ENCODE measurements at places on chromosomes 1 and 21. TPM values are rescaled to one million over a fixed set of nuclear protein-coding genes. Genes with fewer than 3 reads are reported as not detected.

DNA sequence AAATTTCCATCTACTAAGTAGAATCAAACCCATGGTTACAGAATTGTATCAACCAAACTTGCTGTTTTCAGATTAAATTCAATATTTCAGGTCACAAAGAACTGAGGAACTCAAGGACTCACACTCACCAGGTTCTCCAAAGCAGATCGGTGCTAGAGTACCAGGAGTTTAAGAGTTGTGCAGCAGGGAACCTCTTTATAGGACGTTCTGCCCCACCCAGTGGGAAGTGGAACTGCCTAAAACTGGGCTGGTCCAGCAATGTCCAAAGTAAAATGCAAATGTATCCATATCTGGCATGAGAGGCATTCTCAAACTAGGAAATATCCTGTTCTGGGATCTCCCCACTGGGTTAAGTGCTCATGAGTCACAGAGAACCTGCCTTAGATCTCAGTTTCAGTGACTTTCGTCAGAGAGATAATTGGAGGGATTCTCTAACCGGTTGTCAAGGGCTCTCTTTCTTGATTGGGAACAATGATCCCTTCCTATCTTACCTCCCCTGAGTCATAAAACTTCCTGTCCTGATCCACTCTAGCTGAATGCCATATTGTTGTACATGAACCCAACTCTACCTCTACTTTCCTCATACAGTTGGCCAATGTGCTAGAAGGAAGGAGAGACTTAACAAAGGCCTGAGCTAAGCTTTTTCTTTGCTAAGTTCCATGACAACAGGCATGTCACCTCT, at the start of gene SPRR2D:
TSS of gene SPRR2D (minus strand) at position 171 of the 682 bp plus-strand sequence. CDS start 774 bp downstream, outside the sequence.
- no peak within 1 kb of the TSS for H3K4me3 ChIP-seq
- peaks cover 24% of the 10 kb centered on the region for H3K27me3 ChIP-seq
- H3K27ac ChIP-seq, result no peak within 1 kb of the TSS
- no peak for DNase-seq
- no peaks in the 10 kb centered on the region for H3K36me3 ChIP-seq

Gene OR2L8
- not detected for total RNA-seq

Gene LDLRAD2
- total RNA-seq, result 0.55 TPM

DNA sequence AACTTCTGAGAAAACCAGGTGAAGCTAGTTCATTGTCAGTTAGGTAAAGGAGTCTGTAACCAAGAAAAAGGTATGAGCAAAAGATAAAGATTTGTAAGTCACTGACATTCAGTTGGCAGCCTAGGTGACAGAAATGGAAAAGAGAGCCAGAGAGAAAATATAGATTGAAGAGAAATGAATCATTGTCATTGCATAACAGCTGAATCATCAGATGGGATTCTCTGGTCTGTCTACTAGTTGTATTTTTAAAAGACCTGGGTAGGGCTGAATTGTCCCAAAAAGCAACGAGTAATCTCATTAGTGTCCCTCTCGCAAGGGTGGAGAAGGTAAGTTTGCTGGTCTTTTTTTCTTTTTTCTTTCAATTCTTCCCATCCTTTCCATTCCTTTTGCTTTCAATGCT, 36.6 kb downstream of the PTGS2 start:
- no peaks in the 10 kb centered on the region for H3K4me1 ChIP-seq
- H3K27ac ChIP-seq, result no peak overlapping the region
- DNase-seq, result no peak

DNA sequence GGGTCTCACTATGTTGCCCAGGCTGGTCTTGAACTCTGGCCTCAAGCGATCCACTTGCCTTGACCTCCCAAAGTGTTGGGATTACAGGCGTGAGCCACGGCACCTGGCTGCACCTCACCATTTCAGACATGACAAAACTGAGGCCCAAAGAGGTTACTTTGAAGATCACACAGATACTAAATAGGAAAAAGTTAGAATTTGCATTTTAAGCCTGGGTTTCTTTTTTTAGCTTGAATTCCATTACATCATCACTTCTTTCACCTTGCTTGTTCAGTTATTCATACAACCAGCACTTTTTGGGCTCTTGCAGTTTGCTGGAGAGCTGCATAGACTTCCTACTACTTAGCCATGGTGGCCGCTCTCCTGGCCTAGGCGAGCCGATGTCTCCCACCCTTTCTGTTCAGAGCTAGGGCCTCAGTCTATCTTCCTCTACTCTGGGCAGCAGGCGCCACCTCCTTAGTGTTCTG, 16.3 kb upstream of the CD2 start:
- peaks cover 8% of the 10 kb centered on the region for H3K4me1 ChIP-seq
- H3K4me3 ChIP-seq, result no peak overlapping the region
- no peak overlapping the region for H3K27ac ChIP-seq
- peaks cover 2% of the 10 kb centered on the region for H3K36me3 ChIP-seq

DNA sequence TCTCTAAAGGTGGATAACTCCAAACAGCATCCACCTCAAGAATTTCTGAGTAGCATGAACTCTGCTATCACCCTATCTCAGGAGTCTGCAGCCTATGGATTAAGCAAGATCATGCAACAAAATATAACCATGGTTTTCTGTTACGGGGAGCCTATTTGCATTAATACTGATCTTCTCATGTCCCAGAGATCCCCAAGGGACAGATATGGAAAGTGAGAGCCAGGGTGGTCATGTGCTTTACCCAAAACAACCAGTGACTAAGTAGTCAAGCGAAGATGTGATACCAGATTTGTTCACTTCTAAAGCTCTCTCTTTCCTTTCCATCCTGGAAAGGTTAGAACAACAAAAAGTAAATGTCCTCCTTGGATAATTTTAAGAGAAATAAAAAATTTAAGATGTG, 125.1 kb downstream of the PRRX1 start:
- no peaks in the 10 kb centered on the region for H3K4me1 ChIP-seq
- no peak for DNase-seq
- H3K4me3 ChIP-seq, result no peak overlapping the region
- no peak overlapping the region for H3K27ac ChIP-seq
- H3K27me3 ChIP-seq, result no peaks in the 10 kb centered on the region

GRCh38 chr1:209651138-209651587, 1.1 kb downstream of the LAMB3 start:
- no peaks in the 10 kb centered on the region for H3K4me1 ChIP-seq
- no peak overlapping the region for H3K4me3 ChIP-seq
- no peak overlapping the region for H3K27ac ChIP-seq
- H3K27me3 ChIP-seq, result no peaks in the 10 kb centered on the region
- DNase-seq, result no peak
- no peaks in the 10 kb centered on the region for H3K36me3 ChIP-seq

Gene CFAP45
- total RNA-seq, result not detected

- DNase-seq, result no peak
- peaks cover 33% of the 10 kb centered on the region for H3K4me1 ChIP-seq
- no peak overlapping the region for H3K27ac ChIP-seq
- H3K27me3 ChIP-seq, result no peaks in the 10 kb centered on the region
- peaks cover 4% of the 10 kb centered on the region for H3K36me3 ChIP-seq
Measured at GRCh38 chr1:192529031-192529755, 46.4 kb upstream of the RGS1 start.

Gene SPATA46
- total RNA-seq, result not detected

DNA sequence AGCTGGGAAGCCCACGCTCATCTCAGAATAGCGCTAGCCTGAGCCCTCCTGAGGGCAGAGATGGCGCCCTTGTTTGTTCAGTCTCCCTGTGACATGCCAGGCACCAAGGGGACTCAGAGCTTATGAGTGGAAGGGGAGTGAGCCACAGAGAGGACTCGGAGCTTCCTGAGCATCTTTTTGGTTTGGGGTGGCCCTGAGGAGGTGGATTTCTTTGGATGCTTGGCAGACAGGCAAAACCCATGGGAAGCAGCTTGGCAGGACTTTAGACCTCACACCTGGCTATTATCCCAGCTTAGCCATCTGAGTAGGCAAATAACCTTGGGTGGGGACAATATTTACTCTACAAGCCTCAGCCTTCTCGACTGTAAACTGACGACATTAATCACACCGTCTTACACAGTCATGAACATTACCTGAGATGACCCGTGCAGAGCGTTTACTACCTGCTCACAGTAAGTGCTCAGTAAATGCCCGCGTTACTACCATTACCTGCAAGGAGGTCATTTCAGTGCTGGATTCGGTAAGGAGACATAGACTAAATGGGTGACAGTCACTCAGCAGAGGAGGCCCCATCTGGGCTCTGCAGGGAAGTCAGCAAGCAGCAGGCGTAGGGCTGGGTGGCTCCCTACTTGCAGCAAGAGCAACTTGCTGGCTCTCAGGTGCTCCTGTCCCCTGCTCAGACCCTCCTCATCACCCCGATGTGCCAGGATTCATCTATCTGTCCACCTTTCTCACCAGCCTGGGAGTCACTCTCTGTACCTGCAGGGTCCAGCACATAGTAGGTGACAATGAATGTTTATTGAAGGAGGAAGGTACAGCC, 54.9 kb downstream of the KLHDC7A start:
- H3K27me3 ChIP-seq, result peaks cover 74% of the 10 kb centered on the region
- H3K4me1 ChIP-seq, result no peaks in the 10 kb centered on the region
- DNase-seq, result no peak
- no peak overlapping the region for H3K4me3 ChIP-seq
- H3K27ac ChIP-seq, result no peak overlapping the region

DNA sequence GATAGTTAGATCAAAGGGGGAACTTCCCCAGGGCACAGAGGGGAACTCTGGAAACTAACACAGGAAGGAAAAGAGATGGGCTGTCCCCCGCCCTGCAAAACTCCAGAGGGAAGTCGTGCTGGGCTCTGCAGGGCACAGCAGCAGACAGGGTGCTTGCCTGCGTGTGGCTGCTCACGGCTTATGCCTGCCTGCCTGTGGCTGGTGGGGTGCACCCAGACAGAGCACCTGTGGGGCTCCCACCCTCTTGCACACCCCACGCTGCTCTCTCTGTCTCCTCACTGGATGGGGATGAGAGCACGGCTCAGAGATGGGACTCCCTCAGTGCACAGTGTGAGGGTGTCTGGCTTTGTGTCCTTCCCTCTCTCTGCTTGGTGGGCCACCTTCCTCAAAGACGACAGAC, 13.5 kb upstream of the ETV3L start:
- peak overlapping the region; percentile 75 for H3K27ac ChIP-seq
- peaks cover 13% of the 10 kb centered on the region for H3K27me3 ChIP-seq
- no peaks in the 10 kb centered on the region for H3K36me3 ChIP-seq
- no peak overlapping the region for H3K4me3 ChIP-seq

GRCh38 chr1:179143322-179143721, 61.5 kb downstream of the TOR3A start:
- H3K36me3 ChIP-seq, result peaks cover 18% of the 10 kb centered on the region
- no peak overlapping the region for H3K4me3 ChIP-seq
- no peaks in the 10 kb centered on the region for H3K27me3 ChIP-seq
